Umbilical cord (tissue), 2 donors: ENCODE measurements at places on chromosomes 4 and X.
A peak's percentile ranks its signal among the peaks of the same experiment; 100 is the strongest.

GRCh38 chr4:176256921-176257320, 12.1 kb downstream of the ASB5 start:
- DNase-seq: no peak

DNA sequence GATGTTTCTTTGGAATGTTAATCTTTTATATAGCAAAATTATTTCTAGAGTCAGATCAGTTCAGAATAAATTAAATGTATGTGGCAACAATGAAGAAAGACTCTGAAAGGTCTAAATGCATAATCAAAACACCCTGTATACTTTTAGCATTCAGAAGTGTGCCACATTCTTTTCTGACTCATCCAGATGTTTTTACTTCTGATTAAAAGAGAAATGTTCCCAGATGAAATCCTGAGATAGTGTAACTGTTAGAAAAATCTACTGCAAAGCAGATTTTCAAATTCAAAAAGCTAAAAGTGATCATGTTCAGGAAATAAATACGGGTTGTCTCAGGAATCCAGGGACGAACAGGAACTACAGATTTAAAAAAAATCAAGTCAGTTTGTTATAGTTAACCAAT, 241.4 kb downstream of the GRIA3 start:
- DNase-seq: no peak

DNA sequence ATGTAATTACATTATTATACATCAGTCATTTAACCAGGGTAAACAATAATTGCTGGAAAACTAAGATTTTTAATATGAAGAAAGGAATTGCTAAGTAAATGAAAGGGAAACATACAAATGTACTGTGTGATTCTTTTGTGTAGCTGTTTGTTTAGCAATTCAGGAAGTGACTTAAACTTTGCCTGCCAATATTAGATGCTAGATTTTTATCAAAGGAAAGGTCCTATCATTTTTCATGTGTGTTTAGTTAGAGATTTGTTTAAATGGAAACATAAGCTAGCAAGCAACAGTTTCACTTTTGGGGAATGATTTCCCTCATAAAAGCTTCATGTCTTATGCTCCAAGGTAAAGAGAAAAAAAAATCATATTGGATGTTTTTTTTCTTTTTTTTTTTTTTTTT, 95.1 kb upstream of the LIMCH1 start:
- no peak for DNase-seq

GRCh38 chr4:74838746-74839370, 44.5 kb upstream of the BTC start:
- DNase-seq: no peak

DNA sequence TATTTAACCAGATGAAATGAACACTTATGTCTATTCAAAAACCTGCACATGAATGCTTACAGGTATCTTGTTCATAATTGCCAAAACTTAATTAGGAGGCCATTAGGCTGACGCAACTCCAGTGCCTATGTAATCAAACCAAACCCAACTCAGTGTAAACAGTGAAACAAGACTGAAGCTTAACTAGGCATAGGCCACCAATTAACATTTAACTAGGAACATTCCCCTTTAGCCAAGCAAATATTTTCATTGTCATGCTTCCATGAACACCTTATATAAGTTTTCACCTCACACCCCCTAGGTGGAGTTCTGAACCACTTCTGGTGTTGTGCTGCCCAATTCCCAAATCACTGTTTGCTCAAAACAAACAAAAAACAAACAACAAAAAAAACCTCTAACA, 686.0 kb downstream of the STPG2 start:
- no peak for DNase-seq

DNA sequence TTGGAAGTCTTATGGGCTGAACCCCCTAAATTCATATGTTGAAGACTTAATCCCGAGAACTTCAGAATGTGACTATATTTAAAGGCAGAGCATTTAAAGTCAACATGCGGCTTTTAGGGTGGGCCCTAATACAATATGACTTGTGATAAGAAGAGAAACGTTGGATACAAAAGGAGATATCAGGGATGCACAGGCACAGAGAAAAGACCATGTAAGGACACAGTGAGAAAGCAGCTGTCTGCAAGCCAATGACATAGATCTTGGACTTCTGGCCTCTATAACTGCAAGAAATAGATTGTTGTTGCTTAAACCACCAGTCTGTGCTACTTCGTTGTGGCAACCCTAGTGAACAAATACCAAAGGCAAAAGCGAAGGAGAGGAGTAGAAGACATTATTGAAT, 42.2 kb downstream of the GABRG1 start:
- DNase-seq: no peak

DNA sequence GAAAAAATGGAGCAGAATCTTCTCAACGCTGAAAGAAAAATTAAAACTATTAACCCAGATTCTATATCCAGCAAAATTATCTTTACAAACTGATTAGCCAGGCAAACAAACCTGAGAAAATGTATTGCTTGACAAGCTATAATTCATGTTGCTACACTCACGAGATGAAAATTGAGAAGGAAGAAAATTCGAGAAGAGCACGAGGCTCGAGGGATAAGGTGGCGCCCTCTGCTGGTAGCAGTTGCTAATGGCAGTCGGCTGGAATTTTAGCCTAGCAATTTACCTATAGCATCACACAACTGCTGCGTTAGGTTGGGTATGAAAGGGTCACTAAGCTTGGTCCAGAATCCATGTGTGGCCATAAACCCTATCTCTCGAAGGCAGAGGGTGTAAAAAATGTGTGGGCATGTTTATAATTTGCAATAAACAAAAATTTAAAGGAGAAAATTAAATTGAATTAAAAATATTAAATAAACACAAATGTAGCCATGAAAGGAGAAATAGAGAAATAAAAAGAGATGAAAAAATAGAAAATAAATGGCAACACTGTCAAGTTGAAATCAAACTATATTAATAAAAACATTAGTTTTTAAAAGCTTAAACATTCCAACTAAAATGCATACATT, 126.6 kb downstream of the PPP4R3C start:
- peak; percentile 5 for DNase-seq

DNA sequence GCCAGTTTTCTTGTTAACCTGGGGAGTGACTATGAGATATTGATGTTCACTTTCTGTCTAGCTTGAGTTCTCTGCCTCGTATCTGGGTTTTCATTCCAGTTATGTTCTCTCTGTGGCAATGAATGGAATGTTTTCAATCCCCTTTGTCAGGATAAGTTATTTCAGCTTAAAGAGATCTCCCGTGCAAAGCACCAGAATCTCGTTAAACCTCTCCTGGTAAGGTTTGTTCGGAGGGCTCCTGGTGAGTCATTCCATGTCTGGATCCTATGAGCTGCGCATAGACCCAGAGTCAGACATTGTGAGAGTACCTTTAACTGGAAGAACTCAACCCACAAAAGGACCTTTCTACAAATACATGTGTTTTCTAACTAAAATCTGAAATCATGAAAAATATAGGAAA, 51.0 kb downstream of the KDR start:
- DNase-seq: peak; percentile 96

GRCh38 chr4:10173037-10173753, 56.6 kb upstream of the WDR1 start:
- peak; percentile 64 for DNase-seq

- DNase-seq: no peak
Measured at GRCh38 chrX:150159537-150159936, 203.6 kb upstream of the MAMLD1 start.

- no peak for DNase-seq
Measured at GRCh38 chr4:100016191-100016590, 66.1 kb upstream of the H2AZ1 start.

DNA sequence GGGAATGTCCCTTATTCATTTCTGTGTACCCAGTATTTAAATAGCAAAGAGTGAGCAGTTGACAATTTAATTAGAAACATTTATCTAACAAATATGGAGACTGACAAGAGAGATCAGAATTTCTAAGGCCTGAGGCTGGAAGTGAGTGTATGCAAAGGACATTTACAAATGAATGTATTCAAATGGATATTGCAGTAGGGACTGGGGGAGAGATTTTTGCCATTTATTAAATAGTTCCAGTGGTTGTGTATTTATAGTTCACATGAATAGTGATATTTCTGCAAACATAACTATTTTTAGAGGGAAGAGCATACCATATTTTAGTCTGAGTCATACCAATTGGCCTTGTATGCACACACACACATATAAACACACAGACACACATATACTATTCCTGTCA, 592.4 kb downstream of the GLUD2 start:
- peak; percentile 2 for DNase-seq
